ENCODE measurements at places on chromosomes 6 and 20.

DNA sequence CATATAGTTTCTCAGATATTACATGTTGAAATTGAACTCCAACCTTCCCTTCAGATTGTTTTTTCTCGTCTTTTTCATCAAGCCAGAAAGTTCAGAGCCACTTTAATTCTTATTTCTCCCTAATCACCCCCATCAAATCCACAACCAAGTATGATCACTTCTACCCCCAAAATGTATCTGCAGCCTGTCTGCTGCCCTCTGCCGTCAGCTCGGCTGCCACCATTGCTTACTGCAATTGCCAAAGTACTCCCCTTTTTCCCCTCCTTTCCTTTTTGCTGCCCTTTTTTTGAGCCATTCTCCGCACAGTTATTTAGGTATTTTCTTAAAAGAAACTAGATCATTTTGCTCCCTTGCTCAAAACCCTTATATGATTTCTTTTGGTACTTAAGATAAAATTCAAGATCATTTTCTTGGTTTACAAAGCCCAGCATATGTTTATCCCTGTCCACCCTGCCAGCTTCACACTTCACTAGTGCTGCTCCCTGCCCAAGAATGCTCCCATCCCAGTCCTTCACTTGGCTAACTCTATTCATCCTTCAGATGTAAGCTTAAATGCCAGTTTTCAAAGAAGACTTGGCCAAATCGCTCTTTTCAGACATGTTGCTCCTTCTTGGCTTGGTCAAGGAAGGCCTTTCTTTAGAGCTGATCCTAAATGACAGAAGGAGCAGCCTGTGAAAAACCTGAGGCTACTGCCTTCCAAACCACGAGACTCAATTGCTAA, 63.7 kb downstream of the SH3BGRL2 start:
- no peak for DNase-seq

- peak; percentile 71 for DNase-seq
Measured at GRCh38 chr6:28673787-28674671, 148.3 kb downstream of the GPX5 start.

- no peak for DNase-seq
Measured at GRCh38 chr6:81934936-81935335, 182.5 kb upstream of the TENT5A start.

GRCh38 chr6:156794546-156795354, 17.6 kb downstream of the ARID1B start:
- DNase-seq = no peak

DNA sequence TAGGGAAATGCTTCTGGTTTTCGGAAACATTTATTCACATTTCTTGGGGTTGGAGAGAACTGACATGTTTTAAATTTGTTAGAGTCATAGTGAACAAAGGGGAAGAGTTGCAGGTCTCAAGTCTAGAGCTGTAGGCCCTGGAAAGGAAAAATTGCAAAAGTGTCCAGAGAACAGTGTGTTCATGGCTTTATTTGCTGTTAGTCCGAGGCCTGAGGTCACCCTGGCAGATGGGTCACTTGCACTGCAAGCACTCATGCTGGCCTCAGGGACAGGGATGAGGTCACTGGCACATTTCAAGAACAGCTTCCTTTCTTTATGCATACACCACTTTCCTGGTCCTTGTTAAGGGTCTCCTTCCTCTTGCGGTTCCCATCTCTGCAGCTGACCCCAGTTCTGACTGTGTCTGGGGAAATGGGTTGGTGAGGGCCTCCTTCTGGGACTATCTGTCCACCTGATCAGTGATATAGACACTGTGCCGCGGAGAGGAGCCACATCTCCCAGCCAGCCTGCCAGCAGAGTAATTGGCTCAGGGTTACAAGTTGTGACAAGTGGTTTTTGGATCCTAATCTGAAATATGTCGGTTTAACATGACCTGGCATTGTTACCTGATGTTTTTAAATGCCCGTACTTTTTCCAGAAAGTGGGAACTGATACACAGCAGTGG, 194.0 kb downstream of the EYA4 start:
- no peak for DNase-seq

DNA sequence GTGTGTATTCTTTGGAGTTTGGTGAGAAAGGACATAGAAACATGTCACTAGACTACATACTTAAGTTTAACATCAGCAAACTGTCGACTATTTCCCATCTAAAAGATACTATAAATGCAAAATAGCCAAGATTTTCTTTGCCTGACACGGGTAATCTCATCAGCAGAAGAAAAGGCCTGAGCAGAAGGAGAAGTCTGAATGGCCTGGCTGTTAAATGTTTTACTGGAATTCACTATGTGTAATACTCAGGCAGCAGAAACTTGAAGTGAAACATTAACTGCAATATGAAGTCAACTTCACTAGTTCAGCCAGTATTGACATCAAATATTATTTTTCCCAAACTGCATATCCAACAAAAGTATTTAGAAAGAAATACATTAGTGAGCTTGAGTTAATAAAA, 6.4 kb upstream of the DSE start:
- DNase-seq = no peak

- DNase-seq = no peak
Measured at GRCh38 chr6:100453701-100454521, 10.8 kb downstream of the SIM1 start.

DNA sequence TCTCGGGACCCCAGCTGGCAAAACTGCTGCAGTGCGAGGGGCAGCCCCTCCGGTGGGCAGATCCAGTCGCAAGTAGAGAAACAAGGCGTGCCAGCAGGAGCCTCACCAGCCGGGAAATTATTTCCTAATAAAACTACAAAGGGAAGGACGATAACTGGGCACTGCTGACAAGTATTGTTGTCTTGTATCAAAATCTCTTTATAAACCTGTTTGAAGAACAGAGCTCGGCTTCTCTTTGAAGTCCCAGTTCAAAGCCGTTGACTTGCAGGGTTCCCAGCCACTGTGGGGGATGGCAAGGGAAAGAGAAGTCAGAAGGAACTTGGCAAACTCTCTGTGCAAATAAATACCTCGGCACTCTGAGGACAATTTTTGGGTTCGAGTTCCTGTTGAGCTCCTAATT, 504.5 kb downstream of the CD83 start:
- peak; percentile 2 for DNase-seq

DNA sequence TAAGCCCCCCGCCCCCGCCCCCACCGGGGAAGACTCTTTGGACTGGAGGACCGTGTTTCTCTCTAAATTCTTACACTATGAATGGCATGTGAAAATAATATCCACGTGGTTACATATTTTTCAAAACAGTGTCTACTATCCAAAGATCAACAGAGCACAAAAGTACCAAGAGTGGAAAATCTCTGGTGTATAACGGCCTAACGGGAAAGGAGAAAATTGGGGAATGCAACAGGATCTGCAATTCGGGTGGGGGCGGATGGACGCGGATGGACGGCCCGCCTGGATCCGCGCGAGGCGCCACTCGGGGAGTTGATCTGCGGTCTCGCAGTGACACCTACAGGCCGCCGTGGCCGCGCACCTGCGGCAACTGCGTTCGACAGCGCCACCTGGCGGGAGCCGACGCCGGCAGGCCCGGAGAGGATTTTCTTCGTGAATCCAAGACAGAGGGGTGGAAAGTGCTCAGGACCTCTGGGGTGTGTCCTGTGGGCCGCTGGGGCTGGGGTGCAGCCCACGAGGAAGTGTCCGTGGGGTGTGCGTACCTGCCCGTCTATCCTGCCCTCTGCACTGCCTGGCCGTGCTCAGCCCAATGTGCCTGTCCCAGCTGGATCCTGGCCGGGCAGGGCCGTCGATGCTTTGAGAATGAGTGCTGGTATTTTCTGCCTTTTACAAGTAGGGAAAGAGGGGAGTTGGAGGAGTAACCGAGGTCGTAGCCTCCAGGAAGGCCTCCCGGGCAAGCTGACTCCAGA, 18.6 kb downstream of the ANKRD60 start:
- DNase-seq = peak; percentile 64

GRCh38 chr6:47428288-47428687, 49.3 kb upstream of the CD2AP start:
- DNase-seq = no peak

DNA sequence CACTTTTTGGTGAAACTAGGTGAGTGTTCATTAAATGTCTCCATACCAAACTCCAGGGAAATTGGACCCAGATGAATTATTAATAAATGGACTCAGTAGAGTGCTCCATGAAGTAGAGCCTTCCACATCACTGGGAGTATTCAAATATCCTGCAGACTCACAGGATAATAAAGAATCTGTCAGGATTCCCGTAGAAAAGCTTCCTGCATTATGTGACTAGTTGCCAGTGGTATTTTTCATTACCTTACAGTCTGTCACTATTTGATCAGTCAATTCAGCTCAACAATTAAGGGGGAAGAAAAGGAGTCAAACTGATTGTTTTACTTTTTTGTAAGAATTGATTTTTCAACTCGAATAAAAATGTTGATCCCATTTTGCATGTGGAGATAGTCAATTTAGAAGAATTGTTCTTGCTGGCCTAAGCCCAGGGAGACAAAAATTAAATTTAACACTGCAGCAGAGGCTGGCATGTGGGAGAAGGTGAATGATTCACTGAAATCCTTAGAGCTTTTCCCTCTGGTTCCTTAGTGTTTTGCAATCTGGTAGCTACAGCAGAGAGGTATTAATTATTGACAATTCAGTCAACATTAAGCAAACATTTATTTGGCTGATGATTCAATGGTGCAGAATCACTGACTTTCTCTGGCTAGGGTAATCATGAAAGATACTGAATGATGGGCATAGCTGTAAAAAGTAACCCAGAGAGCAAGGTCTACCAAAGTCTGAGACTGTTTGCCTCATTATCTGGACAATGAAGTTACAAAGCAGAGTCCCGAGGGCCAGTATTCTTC, 442.4 kb downstream of the CD83 start:
- no peak for DNase-seq

DNA sequence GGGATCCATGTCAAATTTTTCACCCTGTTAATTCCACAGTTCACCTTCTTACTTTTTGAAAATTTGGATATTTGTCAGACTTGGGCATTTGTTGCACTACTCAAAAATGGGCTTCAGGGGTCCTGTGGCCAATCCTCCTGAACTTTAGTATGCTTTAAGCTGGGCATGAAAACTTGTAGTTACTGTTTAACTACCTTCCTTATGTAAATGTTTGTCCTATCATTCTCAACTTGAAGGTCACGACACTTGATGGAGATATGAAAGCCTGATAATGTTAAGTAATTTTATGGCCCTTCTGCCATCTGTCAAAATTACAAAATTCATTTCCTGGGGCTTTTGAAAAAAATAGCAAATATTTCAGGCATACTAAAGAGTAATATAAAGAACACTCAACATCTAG, 4.2 kb upstream of the ZNF311 start:
- no peak for DNase-seq

DNA sequence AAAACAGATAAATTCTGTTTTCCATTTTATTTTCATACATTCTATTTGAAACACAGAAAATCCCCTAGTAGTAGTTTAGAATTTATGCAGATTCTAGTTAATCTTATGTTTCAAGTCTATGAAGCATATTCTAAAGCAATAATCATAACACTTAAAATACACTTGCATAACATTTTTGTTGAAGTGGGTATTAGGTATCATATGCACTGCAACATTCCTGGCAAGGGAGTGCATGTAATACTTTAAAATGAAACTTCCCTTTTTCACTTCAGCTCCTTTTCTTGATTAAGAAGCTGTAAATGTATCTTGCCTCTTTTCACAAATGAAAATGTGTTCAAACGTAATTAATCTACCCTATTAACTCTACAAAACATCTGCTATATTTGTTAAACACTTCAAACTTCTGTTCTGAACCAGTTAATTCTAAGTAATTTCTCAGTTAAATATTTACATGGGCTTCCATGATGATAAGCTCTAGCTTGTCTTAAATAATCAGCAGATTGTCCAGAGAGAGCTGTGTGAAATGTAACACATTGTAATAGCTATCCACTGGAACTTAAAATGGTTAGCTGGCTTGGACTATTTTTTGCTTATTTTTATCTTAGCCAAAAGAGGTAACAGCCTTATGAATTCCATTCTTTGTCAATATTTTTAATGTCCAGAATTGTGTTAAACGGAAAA, 192.8 kb downstream of the COL19A1 start:
- no peak for DNase-seq

DNA sequence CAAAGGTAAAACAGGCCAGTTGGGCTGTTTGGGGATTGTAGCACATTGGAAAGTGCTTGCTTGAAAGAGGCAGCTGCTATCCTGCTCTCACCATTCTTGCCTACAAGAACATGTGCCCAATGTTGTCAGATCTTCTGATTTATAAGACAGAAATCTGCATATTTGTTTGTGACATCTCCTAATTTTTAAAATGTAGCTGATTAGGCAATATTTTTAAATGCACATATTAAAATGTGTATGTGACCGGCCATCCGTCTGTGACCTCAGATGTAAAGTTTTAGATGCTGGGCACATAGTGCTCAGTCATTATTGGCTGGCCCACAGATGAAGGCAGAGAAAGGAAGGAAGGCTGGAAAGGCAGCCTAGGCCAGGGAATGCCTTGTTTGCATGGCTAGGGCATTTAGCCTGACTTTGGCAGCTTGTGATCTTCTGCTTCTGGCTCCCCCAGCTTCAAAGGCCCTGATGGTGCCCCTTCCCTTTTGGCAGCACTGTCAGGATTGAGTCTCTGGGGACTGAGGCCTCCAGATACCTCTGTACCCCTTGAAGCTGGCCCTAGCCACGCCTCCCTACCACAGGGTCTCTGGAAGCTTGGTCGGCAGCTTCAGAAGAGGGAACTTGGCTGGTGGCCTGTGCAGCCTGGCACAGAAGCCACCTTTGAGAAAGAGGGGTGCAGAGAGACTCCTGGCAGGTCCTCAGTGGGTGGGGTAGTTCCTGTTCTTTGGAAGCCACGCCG, 6.4 kb downstream of the SNPH start:
- no peak for DNase-seq

DNA sequence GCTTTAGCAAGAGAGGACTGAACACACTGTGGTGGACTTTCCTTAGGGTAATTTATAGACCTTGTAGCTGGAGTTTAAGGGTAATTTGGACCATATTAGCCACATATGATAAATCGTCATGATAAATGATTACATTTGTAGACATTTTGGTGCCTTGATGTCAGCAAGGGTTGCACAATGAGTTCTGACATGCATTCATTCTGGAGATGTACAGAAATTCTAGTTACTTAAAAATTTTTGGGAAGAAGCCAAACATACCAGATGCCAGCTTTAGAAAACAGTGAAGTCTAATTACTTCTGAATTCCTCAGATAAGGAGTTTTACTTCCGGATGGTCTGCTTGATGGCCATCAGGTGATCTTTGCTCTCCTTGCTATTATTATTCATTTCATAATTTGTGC, 653.1 kb downstream of the TBC1D32 start:
- no peak for DNase-seq

DNA sequence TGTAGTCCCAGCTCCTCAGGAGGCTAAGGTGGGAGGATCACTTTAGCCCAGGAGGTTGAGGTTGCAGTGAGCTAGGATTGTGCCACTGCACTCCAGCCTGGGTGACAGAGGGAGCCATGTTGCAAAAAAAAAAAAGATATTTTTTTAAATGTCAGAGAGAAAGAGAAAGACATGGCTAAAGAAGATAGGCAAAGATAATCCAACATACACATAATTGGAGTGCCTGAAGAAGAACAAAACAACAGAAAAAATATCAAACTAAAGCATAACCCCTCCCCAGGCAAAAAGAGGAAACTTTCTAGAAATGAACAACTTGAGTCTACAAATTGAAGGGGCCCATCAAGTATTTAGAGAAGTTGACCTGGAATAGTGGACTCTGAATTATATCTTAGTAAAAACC, 14.0 kb upstream of the GRM4 start:
- no peak for DNase-seq

All from iris pigment epithelial cell (primary cell).